ENCODE measurements at places on chromosomes 4 and X.

- DNase-seq, result no peak
Observed at GRCh38 chr4:106299977-106300376, 16.0 kb downstream of the TBCK start.

GRCh38 chr4:126783191-126783590 lies 849.6 kb upstream of the INTU start:
- no peak for DNase-seq

- DNase-seq, result no peak
Observed at GRCh38 chrX:155065035-155065734, 5.8 kb downstream of the CMC4 start.

GRCh38 chr4:105670684-105671083 lies 37.8 kb downstream of the INTS12 start:
- DNase-seq, result no peak

GRCh38 chrX:149003863-149004660 lies 501.0 kb downstream of the IDS start:
- DNase-seq, result no peak

DNA sequence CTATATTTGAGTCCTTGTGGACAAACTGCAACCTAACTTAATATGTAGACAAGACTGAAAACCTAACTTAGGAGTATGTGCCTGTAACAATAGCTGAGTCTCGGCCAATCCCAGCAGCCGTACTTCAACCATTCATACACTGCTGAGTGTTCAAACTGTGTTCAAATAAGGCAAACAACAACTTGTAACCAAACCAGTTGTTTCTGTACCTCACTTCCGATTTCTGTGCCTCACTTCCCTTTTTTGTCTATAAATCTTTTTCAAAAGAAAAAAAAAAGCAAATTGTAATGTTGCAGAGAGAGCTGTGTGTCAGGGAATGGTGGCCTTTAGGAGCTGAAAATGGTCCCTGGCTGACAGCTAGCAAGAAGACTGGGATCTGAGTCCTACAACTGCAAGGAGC lies 46.0 kb downstream of the GEMIN8 start:
- DNase-seq, result no peak

DNA sequence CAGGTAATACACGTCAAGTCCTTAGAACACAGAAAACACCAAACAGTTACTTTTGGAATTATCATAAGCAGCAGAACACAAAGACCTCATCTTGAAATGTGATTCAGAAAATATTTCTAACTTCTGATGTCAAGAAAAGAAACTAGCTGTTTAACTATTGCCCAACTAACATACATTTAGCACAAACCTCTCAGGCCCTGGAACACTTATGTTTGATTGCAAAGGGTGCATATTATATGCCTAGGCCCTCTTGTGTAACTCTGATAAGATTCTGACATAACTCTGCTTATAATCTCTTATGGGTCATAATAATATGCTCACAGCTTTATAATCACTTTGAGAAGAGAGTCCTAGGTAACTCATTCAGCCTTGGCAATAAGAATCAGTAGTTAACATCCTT lies 62.6 kb downstream of the TBC1D9 start:
- DNase-seq, result no peak

DNA sequence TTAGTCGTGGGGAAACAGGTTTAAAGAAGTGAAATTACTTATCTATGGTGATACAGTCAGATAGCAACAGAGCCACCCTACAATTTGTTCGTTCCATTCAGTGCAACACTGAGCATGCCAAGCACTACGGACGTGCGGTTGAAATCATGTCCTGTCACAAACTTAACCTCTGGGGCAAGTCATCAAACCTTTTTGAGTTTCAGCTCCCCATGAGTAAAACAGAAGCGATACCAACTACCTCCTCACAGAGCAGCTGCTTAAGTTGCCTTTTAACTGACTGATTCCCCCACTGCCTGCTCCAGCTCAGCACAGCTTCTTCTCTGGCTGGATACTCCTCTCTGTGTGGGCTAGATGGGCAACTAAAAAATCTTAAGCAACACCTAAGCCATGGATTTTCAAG lies 36.0 kb downstream of the LHFPL1 start:
- no peak for DNase-seq

GRCh38 chrX:633985-634958 lies 3.7 kb downstream of the SHOX start:
- no peak for DNase-seq

DNA sequence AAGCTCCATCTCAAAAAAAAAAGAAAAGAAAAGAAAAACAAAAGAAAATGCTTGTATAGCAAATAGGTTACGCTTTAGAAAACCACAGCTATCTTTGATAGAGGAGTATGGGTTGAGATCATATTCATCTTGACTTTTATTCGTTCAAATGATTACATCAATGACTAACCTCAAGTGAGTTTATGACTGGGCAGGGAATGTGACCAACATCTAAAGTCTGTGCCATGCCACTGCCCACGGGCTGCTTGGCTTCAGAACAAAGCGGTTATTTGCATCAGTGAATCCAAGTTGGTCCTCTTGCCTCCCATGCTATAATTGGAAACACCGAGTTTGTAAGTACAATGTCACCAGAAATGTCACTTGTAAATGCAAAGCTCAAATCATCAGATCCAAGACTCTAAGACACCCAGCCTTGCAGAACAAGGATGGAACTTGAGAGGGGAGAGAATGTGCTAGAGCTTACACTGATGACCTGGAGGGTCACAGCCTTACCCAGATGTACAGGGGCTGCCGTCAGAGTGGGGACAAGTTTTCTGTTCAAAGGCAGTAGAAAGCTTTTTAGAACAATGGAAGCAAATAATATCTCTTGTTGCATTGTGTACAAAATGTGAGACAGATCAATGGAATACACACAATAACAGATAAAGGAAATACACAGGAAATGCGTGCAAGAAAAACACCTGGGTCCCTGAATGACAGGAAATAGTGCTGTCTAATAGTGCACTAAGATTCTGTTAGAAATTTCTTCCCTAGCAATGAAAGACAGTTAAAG lies 8.4 kb upstream of the OPN1LW start:
- DNase-seq, result no peak

DNA sequence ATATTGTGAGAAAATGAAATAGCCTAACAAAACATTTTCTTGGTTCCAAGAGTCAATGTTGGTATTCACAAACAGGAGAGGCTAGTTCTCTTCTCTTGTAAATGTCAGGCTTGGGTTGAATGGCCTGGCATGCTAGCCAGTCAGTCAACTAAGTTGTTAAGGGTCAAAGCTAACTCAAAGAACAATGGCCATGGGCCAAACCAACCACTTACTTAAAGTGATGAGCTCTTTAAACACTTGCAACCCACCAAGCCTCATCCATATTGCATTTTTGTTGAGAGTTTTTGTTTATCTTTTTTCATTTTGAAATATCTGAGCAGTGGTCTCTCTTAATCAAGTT lies 394.5 kb downstream of the RAB28 start:
- DNase-seq, result no peak

DNA sequence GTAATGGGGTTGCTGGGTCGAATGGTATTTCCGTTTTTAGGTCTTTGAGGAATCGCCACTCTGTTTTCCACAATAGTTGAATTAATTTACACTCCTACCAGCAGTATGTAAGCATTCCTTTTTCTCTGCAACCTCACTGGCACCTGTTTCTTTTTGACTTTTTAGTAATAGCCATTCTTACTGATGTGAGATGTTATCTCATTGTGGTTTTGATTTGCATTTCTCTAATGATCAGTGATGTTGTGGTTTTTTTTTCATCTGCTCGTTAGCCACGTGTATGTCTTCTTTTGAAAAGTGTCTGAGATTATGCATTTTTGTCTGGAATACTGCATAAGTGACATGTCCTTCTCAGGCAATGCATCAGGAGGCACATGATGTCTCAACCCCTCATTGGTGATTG lies 28.8 kb downstream of the REPS2 start:
- no peak for DNase-seq

GRCh38 chr4:34039766-34040165 lies 2204.5 kb downstream of the ARAP2 start:
- DNase-seq, result no peak

DNA sequence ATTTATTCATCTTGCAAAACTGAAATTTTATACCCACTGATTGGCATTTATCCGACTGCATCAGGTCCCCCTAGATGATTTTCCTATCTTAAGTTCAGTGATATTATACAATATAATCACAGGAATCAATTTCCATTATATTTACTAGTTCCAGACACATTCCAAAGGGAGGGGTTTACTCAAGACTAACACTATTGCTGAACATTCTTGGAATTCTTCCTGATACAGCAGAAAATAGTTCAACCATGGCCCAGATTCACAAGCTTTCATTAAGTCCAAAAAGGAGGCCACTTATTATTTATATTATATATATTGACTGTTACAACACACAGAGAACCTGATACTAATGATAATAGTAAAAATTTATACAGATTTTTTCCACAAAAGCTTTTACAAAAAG lies 2353.6 kb downstream of the PCDH7 start:
- DNase-seq, result no peak

DNA sequence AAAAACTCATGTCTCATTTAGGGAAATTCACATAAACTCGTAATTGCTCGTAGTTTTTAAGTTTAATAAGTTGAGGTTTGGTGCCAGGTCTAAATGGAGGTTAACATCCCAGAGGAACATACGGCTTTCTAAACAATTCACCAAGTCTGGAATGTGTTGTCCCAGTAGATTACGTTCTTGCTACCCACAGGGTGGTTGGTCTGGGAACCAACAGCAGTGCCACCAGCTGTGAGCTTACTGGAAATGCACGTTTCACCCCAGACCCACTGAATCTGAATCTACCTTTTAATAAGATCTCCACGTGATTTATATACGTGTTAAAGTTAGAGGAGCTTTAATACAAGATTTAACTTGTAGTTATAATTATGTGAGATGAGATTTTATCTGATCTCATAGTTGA lies 134.3 kb downstream of the BMPR1B start:
- DNase-seq, result no peak

DNA sequence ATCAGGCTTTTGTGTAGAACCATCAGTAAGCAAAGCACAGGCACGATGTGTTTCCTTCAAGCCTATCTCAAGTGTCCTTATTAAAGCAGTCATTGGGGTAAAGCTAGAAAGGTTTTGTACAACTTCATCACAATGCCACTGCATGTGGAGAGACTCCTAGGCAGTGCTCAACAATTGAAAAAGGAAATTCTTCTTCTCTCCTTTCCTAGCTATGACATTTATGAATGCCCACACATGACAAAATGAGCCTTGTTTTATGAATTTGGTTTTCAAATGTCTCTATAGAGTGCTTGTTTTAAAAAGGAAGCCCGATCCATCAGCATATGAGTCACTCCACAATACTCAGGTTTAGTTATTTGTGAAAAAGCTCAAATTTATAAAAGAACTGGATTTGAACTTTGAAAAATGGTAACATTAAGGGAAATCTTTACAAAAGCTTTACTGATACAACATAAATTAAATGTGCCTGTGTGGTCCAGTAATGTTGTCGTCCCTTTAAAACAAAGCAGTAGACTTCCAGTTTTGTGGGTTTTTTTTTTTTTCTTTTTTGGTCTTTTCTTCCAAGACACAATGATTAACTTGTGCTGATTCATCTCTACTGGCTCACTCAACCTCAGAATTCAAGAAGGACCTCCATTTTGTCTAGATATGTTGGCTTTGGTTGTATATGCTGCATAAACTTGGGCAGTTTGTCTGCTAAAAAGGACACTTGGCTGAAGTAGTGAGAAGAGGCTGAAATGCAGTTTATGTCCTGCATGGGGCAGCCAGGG lies 273.8 kb downstream of the GASK1B start:
- no peak for DNase-seq

- no peak for DNase-seq
Observed at GRCh38 chr4:184442314-184442635, 32.1 kb downstream of the IRF2 start.

GRCh38 chr4:187268940-187269339 lies 545.3 kb upstream of the FAT1 start:
- DNase-seq, result no peak

GRCh38 chr4:107888237-107888636 lies 43.1 kb upstream of the CYP2U1 start:
- DNase-seq, result no peak

DNA sequence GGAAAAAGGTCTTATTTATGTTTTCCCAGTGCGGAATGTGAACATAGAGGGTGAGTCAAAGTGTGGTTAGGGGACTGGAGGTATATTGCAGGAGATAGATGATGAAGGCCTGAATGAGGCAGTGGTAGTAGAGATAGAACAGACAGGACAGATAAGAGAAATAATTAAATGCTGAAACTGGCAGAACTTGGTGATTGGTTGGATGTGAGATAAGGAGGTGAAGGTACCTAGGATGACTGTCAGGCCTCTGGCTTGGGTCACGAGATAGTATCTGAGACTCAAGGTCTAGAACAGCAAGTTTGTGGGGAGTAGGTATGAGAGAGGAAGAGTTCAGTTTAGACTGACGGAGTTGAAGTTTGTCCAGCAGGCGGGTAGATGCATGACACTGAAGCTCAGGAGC lies 3.5 kb downstream of the MND1 start:
- DNase-seq, result no peak

DNA sequence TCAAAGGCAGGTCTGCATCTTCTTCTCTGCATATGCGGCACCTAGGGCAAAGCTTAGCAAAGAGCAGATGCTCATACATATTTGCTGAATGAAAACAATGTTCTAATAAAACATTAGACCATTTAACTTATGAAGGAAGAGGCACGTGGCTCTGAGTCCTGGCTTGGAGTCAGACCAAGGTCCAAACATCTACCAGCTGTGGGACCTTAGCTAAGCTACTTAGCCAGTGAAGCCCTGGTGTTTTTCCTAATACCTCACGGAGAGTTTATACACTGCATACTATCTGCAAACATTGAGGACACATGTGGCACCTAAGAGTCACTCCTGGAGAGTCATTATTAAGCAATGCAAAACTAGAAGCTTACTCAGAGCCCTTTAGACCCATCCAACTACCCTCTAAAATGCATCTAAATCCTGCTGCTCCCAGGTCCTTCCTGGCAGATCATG lies 9.0 kb downstream of the PDGFC start:
- DNase-seq, result no peak

DNA sequence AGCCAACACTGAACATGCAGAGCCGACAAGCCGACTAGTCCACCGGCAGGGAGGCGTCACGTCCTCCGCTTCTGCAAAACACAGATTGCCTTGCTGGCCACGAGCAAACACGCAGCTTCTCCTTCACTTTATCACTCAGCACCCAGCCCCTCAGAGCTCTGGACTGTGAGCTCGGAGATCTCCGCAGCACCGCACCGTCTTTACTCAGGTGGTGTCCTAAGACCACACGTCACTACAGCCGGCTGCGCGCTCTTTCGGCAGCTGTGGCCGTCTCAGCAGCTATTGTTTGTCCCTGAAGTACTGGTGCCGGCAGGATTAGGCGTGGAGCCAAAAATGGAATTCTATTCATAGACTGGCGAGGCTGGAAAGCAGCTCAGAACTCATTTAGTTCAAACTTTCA lies 72.0 kb downstream of the FAT1 start:
- DNase-seq, result peak; percentile 97

GRCh38 chrX:7266288-7266687 lies 118.3 kb upstream of the PUDP start:
- DNase-seq, result no peak

DNA sequence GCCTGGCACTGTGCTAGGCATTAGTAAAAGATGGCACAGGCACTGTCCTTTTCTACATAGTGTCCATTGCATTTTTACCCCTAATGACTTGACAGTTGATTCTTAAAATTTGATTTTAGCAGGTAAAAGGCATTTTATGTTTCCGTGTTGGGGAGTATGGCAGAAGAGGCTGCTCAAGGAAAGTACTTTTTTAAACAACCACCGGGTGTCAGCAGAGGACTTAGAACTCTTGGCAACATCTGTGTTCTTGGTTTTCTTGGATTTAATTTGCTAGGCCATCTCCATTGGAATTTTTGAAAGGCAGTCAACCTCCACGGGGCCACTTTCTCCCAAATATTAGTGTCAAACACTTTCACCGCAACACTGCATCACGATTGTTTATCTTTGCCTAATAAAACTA lies 102.9 kb downstream of the TSPAN7 start:
- DNase-seq, result peak; percentile 23

All from SHP77 (cell line).